ENCODE measurements at places on chromosomes 5 and 9.

DNA sequence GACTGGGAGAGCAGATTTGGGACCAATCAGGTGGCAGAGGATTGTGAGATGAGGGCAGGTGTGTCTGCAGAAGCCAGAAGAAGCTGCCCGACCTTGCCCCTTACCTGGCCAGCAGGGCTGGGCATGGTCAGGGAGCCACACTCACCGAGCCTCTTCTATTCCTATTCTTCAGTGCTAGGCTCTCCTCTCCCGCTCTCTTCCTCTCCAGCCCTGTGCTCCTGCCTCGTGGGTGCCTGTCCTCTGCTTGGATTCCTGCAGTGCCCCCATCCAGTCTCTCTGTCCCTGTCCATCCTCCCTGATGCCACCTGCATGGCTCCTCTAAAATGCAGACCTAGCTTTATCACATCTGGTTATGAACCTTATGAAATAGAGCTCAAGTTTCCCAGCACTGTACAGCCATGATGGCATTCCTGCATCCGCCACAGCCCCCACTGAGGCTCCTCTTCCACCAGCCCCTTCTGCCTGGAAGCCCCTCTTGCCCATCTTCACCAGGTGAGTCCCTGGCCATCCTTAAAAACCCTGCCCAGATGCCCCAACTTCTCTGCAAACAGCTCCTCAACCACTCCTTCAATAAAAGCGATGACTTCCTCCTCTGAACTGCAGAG, 8.2 kb downstream of the UBE2QL1 start:
- DNase-seq = no peak

DNA sequence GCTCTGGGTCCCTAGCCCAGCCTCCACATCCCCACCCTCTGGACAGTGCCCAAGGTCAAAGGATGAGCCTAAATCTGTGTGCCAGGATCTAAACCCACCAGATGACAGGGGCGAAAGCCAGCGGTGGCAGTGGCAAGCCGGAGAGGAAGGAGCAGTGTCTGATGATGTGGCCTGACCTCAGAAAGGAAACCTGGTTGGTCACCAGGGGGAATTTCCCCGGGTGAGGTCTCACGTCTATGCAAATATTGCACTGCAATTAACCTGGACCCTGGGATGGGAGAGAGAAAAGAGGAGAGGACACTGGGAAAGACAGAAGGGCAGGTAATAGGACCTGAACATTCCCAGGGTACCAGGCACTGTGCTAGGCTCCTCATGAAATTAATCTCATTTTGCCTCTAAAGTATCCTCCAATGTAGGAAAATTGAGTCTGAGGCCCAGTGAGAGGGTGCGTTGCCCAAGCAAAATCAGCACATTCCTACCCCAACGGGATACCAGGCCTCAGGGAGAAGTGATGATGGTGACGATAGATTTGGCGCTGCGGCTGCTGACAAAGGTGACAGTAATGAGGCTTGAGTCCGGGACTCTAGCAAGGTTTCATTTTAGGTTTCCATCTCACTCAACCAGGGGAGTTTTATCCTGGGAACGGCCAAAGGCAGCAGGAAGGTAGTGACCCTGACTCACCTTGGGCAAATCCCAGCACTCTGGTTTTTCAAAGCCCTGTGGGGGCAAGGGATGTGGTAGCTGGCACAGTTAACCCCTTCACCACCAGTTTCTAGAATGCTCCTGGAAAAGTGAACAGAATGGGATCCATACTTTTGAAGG, 13.4 kb upstream of the TNIP1 start:
- peak; percentile 79 for DNase-seq

DNA sequence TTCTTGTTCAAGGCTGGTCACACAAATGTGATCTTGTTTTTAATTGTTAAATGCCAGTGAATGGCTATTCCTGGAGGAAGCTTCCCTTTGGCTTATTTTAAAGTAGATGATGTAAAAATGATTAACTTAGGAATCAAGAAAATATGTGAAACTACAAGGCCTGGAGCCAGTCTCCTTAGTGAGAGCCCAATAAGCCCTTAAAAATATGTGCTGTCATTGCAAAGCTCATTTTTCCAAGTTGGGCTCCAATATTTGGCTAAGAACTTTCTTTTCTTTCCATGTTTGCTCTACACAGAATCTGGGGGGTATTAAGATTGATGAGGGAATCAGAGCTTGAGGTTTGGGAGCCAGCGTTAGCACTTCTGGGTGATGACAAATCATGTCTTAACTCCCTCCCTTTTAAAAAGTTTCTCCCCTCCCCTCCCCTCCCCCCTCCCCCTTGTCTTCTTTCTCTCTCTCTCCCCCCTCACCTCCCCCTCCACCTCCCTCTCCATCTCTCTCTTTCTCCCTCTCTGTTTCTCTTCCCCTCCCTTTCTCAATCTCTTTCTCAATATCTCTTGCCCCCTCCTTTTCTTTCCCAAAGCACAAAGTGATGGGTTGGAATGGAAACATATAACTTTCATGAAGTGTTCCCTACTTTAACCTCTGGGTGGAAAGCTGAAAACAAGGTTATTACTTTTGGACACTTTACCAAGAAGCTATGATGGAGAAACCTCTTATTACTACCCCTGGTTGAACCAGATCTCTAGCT, 86.0 kb downstream of the FBXL7 start:
- no peak for DNase-seq

DNA sequence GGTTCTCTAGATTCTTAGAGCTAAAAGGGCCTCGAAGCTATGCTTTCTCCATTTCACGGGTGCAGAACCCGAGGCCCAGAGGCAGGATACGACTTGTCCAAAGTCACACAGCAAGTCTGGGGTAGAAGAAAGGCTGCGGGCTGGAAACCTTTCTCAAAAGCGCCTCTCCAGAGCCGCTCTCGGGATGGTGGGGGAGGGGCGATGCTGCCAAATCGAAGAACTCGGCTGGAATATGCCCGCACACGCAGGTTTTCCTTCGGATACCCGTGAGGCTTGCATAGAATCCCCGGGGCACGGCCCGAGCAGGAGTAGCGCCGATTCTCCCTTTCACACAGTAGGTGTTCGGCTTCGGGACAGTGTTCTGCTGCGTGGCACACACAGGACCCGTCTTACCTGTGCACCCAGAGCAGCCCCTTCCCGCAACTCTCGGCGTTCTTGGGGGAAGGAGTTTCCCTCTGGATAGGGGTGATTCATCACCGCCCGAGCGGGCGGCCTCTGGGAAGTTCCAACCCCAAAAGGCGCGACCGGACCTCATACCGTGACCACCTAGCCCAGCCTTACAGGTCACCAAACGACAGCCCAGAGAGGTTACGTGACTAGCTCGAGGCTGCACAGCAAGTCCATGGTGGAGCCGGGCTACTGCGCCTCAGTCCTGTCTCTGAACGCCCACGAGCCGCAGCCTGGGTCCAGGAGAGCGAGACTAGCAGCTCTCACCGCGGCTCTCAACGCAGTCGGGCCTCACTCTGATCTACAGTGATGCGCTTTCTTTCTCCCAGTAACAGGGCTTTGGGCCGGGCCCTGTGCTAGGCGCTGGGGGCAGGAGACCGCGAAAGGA, 4.1 kb downstream of the PAX5 start:
- peak; percentile 76 for DNase-seq

DNA sequence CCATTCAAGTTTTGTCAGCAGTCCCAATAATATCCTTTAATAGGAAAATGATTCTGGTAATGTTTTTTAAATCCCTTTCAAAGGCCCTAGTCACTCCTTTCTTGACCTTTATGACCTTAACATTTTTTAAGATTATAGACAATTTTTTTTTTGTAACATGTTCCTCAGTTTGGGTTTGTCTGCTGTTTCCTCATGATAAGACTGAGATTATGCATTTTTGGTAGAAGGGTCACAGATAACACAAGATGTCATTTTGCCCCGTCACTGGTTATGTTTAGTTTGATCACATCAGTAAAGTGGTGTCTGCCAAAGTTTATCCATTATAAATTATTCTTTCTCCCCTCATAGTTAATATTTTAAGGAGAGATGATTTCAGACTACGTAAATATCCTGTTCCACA, 16.0 kb upstream of the PTPDC1 start:
- no peak for DNase-seq

DNA sequence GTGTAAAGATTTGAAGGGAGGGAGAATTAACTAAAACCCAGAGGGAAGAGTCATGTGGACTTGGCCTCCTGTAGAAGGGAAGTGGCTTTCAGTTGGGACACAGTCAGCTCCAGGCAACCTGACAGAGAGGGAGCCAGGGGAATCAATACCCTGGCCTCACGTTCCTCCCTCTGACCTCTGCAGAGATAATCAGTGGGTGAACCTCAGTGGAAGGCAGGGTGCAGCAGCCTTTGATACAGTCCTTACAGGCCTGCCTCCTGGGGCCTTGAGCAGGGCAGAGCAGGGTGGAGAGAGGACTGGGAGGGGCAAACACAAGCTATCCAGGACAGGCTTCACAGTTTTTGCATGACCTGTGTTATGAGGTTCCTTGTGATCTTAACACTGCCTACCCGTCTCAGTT, 61.9 kb upstream of the GPBP1 start:
- no peak for DNase-seq

GRCh38 chr5:81409896-81410295, 16.0 kb upstream of the ACOT12 start:
- no peak for DNase-seq

- no peak for DNase-seq
Measured at GRCh38 chr9:85182383-85182782, 512.9 kb downstream of the NTRK2 start.

DNA sequence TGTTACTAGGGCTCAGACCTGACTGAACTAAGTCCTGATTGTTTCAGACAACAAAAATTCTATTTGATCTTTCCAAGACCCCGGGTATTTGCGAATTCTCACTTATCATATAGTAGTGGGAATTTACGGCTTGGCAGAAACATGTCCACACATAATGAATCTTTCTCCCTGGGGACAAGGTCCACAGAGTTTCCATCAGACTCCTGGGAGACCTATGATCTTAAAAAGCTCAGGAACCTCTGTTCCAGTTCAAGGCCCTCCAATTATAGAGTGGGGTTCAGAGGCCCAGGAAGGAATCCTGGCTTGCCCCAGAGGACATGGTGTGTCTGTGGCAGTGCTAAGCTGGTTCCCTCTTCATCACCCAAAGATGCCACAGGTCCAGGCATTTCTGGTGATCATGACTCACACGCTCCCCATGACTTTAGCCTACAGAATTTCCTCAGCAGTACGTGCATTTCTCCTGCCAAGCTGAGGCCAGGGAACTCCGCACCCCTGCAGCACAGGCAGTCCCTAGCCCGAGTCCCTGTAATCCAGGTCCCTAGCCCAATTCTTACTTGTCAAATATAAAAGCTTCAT, 12.6 kb downstream of the RAPGEF1 start:
- DNase-seq = no peak

DNA sequence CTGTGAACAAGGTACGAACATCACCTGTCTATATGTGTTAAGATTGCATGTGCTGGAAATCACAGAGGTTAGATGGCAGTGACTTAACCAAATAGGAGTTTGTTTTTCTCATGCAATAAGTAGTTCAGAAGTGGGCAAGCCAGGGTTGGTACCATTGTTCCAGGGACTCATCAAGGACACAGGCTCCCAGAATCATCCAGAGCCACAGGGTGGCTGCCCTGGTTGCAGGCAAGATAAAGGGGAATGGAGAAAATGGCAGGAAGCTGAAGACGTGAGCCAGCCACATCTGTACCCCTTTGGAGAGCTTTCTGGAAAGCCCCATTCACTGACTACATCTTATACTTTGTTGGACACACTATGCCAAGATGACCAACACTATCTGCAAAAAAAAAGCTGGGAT, 126.0 kb upstream of the IL12B start:
- DNase-seq = peak; percentile 29

DNA sequence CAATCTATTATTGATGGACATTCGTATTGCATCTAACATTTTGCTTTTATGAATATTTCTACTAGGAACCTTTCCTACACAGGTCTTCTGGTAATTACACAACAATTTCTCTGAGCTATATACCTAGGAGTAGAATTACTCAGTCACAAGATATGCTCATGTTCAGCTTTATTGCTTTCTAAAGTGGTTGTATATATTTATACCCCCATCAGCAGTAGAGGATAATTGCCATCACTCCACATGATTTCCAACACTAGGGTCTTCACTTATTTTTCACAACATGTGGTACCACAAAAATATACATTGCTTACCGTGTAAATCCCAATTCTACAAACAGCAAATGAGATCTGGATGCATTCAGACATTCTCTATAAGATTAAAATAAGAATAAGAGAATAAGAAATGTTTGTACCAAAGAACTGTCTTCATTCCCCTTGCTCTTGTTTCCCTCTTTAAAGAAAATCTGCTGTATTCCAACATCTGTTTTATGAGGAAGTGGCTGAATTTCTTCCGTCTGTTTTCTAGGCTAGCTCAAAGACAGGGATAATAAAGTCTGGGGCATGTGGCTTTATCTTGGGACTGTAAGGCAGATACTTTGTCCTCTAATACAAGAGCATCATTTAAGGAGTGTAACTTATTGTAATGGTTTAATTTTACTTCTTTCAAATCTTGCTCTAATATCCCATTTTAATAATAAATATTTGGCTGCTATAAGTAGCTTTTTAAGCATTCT, 28.2 kb downstream of the ARL15 start:
- no peak for DNase-seq

DNA sequence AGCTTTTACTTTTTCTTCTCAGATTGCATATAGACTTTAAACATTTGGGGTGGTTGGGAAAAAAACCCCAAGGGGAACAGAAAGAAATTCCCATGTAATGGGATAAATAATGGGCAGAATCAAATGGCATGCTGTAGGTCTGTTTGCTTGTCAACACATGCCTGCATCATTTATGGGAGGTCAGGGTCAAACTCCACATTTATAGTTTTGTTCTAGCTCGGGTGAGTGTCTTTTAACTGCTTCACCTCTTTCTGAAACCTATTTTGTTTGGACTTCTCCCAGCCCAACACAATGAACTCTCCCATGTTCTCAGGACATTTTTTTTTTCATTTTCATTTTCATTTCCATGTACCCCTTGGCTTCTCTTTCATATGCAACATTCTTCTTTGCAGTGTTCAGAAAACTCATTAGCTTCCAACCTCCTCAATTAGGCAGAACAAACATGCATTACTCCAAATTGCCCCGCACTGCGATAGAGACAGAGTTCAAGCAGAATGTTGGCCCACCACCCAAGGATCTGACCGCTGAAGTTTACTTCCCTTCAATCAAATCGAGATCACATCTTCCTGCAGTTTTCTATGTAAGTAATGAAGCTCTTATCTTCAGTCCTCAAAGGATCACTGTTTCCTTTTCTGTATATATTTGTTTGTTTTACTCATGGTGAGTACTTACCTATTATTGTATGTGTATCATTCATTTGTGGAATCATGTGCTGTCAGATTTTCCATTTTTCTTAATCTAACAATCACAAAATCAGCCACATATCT, 354.6 kb downstream of the ZSWIM6 start:
- no peak for DNase-seq

Data from GM06990 (cell line).